ENCODE measurements at places on chromosomes 1 and 21.
A peak's percentile ranks its signal among the peaks of the same experiment; 100 is the strongest.

GRCh38 chr1:20528221-20528620 is 20.3 kb upstream of the MUL1 start:
- DNase-seq = no peak

DNA sequence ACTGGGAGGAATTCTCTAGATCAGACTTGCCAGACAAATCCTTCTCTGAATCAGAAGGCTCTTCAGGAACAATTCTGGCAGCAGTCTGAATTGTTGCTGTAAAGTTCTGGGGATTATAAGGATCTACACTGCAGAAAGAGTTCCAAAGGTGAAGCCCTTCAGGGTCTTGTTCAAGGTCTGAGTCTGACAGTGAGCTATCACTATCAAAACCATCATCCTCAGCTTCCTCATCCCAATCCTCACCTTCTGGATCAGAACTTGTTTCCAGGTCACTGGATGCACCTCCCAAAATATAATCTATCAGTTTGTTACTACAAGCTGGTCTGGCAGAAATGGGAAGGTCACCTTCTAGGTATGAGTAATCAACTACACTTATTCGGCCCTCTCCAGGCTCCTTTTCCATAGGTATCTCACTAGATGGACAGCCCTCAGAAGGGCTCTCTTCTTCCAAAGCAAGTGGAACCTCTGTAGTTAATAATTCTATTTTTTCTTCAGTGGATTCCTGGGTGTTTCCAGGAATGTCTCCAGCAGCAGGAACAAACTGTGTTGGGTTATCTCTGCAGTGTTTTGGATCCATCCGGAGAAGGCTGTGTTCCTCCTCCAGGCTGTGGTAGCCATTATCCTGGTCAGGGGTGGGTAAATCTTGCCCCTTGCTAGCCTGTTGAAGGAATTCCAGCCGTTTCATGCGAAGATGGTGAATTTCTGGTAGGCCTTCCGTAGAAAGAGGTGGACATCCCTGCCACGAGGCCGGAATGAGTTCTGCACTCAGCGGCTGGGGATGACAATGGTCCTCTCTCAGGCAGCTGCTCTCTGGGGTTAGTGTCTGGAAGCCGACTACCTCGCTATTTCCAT is 1.6 kb downstream of the PPP1R15B start:
- DNase-seq = no peak

DNA sequence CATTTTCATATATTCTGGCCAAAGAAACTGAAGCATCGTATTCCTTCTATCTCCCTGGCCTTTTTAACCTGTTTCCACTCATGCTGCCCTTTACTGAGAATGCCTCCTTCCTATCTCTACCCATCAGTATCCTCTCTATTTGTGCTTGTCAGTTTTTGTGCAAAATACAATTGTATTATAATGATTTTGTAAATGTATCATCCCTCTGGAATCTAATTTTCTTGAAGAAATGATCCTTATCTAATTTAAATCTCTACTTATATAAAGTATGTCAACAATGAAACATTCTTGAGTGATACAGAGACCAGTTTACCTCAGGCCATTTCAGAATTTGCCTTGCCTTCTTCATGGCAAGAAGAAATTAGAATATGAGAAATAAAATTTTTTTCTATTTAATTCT is 59.0 kb upstream of the TEKT2 start:
- DNase-seq = no peak

- peak; percentile 83 for DNase-seq
Measured at GRCh38 chr21:34129901-34130715, 56.7 kb downstream of the MRPS6 start.

- no peak for DNase-seq
Measured at GRCh38 chr1:157161901-157162300, 23.7 kb upstream of the ETV3 start.

GRCh38 chr1:87759421-87760087 is 430.9 kb downstream of the LMO4 start:
- no peak for DNase-seq

- DNase-seq = no peak
Measured at GRCh38 chr1:228114827-228115226, 5.7 kb upstream of the MRPL55 start.

DNA sequence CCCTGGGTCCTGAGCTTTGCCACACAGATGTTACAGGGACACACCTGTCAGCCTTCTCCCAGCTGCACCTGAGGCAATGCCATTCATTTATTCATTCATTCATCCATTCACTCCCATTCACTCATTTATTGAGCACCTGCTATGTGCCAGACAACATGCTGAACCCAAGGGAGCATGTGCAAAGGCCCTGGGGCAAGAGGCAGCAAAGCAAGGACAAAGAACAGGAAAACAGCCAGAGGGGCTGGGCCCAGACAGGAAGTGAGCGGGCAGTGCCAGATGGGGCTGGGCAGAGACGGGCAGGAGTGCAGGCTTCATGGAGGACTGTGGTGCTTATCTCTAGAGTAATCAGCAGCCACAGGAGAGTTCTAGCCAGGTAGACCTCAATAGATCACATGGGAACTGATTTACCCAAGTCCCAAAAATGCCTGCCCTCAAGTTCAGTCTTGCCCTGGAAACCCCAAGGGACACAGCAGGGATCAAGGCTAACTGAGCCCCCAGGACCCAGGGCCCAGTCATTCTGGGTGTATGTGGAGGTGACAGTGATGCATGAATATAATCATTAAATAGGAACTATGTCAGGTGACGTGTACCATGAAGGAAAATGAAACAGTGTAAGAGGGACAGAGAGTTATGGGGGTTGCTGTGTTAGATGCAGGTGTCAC is 530.3 kb downstream of the MATN1 start:
- no peak for DNase-seq

GRCh38 chr1:35253941-35254340 is 14.6 kb upstream of the ZMYM4 start:
- DNase-seq = no peak

DNA sequence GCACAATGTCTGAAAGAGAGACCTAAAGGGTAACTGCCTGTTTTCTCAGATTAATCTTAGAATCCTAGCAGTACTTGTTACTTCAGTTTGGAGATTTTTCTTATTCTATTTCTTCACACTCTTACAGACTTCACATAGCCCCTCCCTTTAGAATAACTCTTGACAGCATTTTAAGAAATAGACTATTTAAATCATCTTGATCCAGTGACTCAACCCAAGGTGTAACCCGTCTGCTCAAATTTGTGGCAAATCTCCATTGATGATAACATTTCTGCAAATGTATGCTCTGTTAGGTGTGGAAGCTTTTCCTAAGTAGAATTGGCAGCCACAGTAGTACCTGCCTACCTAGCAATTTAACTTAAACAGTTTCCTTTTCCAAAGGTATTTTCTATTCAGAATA is 391.2 kb downstream of the DISC1 start:
- no peak for DNase-seq

DNA sequence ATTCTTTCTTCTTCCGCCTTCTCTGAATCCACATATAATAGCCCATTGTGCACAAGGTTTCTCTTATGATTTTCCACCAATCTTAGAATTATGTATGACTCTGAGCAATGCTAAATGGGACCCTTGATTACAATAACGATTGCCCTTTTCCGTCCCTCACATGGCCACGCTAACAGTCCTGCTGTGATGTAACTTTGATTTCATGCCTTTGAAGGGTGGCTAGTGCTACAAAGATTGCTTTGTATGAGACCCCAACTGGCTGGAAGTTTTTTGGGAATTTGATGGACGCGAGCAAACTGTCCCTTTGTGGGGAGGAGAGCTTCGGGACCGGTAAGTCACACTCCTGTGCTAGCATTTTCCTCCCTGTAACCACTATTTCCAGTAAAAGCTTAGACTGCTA is 45.3 kb downstream of the PGM1 start:
- DNase-seq = no peak

DNA sequence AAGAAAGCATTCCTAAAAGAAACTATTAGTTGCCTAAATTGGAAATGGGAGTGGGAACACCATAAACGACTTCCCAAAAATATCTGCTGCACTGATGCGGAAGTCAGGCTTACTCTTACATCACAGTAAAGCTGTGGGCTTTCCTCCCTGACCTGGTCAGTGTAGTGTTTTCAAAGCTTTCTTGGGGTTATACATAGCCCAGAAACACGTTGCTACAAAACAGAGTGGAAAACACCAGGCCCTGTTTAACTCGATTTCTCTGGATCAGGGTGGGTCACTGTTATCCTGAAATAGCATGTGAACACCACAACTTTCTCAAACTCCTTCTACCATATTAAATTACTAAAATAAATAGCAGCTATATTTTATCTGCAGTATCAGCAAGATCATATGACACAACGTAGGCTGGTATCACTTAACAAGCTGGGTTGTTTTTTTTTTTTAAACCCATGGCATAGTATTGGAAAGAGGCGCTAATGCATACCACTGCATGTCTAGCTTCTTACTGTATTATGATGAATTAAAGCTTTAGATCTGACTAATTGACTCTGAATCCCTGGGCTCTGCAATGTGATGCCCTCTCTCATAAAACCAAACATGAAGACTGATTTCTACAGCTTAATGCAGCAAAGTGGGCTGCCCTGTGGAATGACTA is 184.6 kb downstream of the TGFB2 start:
- peak; percentile 72 for DNase-seq

GRCh38 chr1:176626572-176627061 is 163.6 kb downstream of the PAPPA2 start:
- DNase-seq = no peak

DNA sequence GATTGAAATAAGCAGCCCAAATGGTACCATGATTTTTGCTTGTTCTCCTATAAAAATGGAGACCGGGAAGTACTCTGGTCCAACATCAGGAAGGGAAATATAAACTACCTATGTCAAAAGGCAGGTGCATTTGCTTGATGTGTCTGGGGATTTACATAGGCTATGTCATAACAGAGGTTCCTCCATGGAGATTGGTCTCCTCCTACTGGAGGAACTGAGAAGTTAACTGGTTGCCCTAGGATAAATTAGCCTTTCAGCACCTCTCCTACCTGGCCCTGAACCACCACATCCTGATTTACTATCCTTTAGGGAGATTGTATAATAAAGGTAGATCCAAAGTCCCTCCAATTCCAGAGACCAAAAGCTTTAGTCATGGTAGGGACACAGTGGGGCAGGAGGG is 1109.3 kb upstream of the B3GALT2 start:
- DNase-seq = peak; percentile 1

DNA sequence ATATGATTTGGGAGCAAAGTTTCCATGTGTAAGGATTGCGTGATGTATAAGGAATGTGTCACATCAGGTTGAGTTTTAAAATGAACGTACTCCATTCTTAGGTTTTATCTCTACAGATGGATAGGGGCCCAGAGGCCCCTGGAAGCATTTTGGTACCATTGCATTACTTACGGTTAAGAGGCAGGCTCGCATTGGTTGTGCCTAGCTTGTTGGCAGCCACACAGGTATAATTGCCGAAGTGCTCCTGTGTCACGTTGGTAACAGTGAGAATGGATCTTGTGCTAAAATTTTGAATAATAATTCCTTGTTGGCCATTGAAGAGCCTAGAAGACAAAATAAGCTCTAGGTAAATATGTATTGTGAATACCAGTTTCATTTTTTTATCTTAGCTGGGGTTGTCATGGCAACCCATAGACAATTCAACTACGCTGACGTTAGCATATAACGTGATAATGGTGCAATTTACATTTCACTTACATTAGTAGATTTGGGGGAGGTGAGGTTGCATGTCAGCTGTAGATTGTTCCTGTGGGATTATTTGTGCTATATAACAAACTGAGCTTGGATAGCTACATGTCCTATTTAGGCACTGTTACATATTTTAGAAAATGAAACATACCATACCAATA is 511.9 kb upstream of the ZRANB2 start:
- no peak for DNase-seq

DNA sequence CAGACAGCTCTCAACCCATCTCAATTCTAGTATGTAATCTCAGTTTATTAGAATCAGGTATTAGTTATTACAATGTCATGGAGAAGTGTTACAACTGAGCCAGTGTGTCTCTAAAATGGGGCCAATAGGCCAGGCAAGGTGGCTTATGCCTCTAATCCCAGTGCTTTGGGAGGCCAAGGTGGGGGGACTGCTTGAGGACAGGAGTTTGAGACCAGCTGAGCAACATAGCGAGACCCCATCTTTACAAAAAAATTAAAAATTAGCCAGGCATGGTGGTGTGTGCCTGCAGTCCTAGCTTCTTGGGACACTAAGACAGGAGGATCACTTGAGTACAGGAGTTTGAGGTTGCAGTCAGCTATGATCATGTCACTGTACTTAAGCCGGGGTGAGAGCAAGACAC is 104.9 kb downstream of the BCAR3 start:
- no peak for DNase-seq

- DNase-seq = peak; percentile 87
Measured at GRCh38 chr1:9234223-9235095, at the start of gene H6PD. H6PD (plus strand) TSS chr1:9234774; CDS start chr1:9244935, 10,161 bp downstream.

- peak; percentile 36 for DNase-seq
Measured at GRCh38 chr1:221663321-221663720, 78.6 kb downstream of the DUSP10 start.

GRCh38 chr1:23524716-23525401 is 6.2 kb downstream of the E2F2 start:
- DNase-seq = peak; percentile 17

GRCh38 chr1:209368864-209369598 is 214.5 kb upstream of the CAMK1G start:
- DNase-seq = peak; percentile 86

- no peak for DNase-seq
Measured at GRCh38 chr1:41452704-41453290, 31.7 kb downstream of the EDN2 start.

- no peak for DNase-seq
Measured at GRCh38 chr1:112638110-112638428, 18.4 kb downstream of the CAPZA1 start.

DNA sequence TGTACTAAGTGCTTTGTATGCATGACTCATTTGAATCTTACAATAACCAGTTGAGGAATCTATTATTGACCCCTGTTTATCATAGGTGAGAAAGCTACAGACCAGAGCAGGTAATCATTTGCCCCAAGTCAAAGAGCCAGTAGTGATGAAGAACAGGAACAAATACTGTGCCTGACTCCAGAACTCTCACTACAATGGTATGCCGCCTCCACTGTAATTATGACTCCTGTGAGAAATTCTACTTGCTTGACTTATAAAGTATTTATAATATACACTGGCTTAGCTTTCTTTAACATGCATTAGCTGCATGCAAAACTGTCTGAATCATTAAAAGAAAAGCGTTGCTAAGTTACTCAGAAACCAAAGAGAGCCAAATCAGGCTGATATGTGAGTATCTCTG is 92.6 kb downstream of the ZNF281 start:
- DNase-seq = no peak

DNA sequence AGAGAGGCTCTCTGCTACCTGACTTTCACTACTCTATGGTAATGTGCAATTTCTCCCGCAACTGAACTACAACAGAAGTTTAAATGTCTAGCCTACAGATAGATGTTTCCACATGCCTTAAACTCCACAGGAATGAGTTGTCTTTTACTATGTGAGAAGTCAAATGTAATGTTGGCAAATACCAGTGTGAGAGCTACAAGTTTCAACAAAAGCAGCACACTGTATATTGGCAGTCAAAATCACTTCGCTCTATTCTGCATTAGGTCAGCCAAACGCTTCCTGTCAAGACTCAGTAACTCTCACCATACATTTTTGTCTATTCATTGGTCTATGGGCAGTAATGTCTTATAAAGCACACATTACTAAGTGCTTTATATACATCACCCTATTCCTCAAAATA is 41.9 kb downstream of the LUZP1 start:
- DNase-seq = peak; percentile 59

GRCh38 chr1:227391879-227392278 is 73.6 kb upstream of the CDC42BPA start:
- DNase-seq = no peak

Measured in fibroblast of villous mesenchyme (primary cell).